Stimulated activated CD4-positive, alpha-beta T cell treated with anti-CD3 and anti-CD28 coated beads, Interleukin-12 subunit alpha, Interleukin-12 subunit beta, amount 100 ng/mL, for 48 hours (primary cell): ENCODE measurements at places on chromosomes 13 and 19.

DNA sequence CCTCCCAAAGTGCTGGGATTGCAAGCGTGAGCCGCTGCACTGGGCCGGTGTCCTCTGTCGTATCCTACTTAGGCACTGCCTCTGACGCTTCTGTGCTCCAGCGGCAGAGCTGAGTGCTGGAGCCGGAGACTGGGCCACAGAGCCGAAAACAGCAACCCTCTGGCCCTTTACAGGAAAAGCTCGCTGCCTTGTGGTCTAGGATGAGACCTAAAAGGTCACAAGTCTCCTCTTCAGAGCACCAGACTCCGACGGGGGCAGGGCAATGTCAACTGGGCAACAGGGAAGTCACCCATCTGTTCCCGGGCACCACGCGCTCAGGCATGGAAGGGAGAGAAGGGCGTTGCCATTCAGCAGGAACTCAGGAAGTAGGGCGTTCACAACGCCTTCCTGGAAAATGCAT is 91.7 kb downstream of the GADD45B start:
- DNase-seq, result no peak

GRCh38 chr13:107332188-107332587 is 764.3 kb upstream of the ARGLU1 start:
- DNase-seq, result no peak

GRCh38 chr13:78680115-78680561 is 21.2 kb upstream of the OBI1 start:
- DNase-seq, result no peak

- no peak for DNase-seq
These were observed 9.5 kb downstream of the SNRNP70 start for GRCh38 chr19:49094505-49095482.

DNA sequence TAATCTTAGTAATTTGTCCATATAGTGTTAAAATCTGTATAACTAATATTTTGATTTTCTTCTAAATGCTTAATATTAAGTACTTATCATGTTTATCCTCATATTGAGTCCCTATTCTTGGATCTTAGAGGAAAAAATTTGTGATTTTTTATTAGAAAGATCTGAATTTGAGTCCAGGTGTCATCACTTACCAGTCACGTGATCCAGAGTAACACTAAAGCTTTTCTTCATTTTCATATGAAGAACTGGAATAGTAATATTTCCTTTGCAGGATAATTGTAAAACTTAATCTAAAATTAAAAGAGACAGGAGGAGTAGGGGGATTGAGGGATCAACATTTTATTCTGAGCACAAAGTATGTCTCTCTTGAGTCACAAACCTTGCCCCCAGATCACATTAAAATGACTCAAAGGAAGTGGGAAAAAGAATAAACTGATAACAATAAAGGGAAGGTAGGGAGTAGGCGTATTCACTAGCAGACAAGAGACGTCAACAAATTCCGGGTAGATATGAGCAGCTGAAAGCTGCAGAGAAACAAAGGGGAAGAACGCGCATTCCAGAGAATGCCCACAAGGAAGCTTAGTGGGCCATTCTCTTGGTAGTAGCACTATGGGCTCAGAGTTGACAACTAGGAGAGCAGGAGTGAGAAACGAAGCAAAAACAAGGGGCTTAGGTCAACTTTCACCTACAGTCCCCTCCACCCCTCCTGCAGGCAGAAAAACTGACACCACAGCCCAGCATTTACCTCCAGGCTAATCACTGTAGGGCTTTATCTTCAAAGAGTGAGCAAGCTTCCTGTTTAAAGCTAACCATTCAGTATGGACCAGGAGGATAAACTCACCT is 123.1 kb downstream of the SPRY2 start:
- DNase-seq, result no peak

- DNase-seq, result no peak
These were observed 133.9 kb downstream of the DCT start for GRCh38 chr13:94345374-94346195.

- DNase-seq, result no peak
These were observed 77.9 kb downstream of the PTPRS start for GRCh38 chr19:5262721-5263120.

- no peak for DNase-seq
These were observed 1.2 kb downstream of the KLF2 start for GRCh38 chr19:16325641-16326400.

DNA sequence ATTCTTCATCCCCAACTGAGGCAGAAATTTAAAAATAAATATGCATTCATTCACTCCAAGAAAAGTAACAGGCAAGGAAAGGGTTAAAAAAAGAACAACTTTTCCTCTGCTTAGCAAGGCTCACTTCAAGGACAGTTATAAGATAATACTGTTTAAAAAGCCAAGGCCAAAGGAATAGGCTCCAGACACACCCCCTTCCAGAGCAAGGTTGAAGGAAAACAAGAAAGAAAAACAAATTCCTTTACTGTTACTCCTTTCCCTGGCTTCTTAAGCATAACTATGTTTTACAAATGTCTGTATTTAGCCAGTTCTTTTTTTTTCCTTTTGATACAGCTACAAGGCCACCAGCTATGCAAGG is 8.5 kb downstream of the SIGLEC11 start:
- no peak for DNase-seq

DNA sequence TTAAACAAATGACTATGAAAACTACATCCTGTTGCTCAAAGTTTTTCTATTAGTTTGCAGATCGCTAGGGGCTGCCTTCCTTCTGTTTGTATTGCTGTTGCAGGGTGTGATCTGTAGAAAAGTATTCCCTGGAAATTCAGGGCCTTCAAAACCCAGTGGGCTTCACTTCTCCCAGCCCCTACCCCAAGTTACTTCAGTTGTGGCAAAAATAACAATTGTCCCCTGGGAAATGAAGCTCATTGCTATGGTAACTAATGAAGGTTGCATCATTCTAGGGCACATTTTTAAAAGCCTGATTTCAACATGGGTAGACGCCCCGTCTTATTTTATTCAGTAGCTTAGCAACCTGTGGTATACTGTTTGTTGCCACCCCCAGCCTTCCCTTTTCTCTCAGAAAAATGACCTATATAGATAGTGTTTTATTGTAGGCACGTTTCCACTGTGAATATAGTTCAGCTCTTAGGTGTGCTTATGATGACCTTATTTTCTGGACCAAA is 60.9 kb downstream of the WDFY2 start:
- DNase-seq, result no peak

DNA sequence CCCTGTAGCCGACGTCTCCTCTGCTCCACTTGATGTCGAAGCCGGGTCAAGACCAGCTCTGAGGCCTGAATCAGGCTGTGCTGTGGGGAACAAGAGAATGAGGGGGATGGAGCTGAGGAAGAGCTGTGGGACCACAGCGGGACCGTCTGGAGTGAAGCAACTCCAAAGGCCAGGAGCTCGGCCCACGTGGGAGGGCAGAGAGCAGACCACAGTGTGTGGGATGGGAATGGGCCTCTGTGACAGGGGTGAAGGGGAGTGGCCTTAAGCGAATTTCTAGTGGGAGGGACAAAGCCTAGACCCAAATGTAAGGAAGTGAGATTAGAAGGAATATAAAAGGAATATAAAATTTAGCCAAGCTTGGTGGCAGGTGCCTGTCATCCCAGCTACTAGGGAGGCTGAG is 3.8 kb upstream of the SLC8A2 start:
- DNase-seq, result no peak

DNA sequence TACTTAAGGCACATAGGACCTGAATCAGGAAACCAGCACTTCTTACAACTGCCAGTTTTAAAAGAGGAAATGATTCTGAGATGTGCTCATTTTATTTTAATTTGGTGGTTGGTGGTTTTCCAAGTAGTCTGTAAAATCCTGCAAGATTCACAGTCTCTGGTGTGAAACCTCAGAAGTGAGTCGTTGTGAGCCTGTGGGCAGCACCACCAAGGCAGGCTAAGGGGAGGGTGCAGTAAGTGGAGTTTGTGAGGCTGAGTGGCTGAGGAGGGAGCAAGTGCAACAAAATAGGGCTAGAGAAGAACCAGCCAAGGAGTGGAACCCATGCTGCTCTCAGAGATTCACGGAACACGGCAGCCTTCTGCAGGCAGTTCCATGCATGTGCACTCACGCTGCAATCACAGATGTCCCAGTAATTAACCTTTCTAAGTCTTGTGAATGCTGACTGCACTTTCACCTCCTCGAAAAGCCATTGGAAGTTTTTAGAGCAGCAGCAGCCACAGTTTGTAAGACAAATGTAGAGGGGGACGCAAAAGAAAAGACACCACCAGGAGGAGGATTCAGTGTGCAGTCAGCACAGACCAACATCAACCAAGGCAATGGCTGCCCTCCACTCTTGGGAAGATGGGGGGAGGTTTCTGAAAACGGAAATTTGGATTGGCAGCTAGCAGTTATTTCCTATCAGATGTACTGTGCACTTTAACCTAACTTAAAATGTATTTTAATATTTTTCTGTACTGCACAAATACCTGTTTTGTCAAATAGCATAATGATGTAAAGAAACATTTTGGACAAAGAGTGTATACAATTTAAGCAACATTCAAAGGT is 44.9 kb downstream of the ESD start:
- peak; percentile 21 for DNase-seq

GRCh38 chr13:114140906-114141250 is 8.5 kb upstream of the RASA3 start:
- DNase-seq, result no peak

DNA sequence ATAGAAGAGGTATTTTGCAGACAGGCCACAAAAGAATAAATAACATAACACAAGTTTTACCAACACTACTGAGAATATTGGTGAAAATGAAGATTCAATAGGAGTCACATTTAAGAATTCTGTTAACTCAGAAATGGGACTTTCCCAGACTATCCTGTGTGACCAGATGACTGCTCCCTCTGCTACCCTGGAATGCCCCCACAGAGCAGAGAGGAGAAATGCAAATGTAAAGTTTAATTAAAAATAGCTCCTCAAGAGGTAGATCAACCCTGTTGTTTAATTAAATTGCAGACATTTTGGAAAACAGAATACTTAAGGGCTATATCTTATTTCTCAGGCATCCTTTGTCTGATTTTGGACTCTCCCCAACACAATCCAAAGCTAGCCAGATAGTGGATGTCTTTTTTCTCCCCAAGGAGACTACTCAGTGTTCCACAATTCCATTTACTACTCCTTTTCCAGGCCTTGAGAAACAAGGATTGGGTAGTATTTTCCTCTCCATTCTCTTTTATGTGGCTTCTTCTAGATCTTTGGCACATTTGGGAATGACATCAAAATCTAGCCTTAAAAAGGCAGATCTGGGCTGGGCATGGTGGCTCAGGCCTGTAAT is 104.7 kb upstream of the TSC22D1 start:
- no peak for DNase-seq

DNA sequence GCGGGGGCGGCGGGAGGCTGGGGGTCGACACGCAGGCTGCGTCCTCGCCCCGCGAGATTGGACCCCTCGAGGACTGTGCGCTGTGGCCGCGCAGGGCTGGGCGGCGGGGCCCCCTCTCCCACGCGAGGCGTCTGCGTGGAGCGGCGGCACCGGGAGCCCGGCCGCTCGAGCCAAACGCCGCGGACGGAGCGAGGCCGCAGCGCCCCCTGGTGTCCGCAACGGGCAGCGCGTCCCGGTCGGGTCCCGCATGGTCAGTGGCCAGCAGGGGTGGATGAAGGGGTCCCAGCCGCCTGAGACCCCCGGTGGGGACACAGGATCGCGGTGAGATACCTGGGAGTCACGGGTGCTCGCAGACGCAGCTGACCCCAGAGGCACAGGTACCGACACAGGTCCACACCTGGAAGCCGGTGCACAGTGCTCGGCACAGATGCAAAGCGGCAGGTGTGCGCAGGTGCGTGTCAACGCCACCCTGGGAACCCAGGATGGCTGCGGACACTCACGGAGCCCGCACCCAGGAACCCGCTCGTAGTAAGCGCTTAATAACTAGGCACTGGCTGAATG is 2.1 kb upstream of the CIRBP start:
- DNase-seq, result no peak

DNA sequence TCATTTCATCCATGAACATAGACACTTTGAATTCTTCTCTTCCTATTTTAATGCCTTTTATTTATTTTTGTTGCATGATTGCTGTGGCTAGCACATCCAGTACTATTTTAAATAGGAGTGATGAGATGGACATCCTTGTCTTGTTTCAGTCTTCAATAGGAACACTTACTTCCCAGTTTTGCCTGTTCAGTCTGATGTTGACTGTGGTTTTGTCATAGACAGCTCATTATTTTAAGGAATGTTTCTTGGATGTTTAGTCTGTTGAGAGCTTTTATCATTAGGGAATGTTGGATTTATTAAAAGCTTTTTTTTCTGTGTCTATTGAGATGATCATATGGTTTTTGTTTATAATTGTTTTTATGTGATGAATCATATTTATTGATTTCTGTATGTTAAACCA is 586.6 kb downstream of the SLITRK1 start:
- no peak for DNase-seq

DNA sequence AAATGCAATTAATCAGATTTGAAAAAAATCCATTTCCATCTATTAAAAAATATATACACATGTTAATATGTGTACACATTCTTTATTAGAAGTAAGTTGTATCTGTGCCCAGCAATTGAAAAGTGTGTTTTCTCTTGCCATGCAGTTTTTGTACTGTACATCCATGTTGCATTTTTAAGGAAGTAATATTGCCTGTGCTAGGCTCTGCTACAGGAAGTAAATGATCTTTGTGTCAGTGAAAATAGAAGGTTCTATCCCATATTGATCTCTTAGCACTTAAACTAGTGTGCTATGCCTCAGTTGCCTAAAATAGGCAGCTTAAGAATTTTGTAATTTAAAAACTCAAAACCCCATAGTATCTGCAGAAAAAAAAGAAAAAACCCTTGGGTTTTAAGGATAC is 122.5 kb downstream of the CDK8 start:
- DNase-seq, result no peak

DNA sequence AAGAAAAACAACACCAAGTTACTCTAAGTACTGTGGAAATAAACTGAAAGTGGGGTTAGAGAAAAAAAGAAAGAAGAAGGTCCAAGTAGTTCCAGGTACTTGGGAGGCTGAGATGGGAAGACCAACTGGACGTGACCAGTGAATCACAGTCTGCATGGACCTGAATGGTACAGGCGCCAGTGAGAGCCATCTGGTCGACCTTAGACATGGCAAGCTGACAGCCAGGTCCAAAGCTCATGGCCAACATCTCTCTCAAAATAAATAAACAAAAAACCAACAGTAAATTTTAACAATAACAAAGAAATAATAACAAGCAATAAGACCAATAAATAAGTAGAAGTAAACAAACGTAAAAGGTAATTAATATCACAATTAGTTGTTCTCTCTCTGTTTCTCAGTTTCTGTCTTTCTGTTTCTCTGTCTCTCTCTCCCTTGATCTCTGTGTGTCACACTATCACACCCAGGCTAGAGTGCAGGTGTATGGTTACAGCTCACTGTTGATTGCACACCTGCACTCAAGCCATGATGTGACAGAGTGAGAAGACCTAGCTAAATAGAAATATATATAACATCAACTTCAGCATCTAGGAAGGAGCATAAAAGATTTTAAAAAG is 31.6 kb upstream of the ZNF724 start:
- no peak for DNase-seq

GRCh38 chr19:16590876-16591802 is 18.9 kb upstream of the SLC35E1 start:
- DNase-seq, result no peak

- DNase-seq, result no peak
These were observed 22.7 kb upstream of the SERP2 start for GRCh38 chr13:44350775-44351504.

DNA sequence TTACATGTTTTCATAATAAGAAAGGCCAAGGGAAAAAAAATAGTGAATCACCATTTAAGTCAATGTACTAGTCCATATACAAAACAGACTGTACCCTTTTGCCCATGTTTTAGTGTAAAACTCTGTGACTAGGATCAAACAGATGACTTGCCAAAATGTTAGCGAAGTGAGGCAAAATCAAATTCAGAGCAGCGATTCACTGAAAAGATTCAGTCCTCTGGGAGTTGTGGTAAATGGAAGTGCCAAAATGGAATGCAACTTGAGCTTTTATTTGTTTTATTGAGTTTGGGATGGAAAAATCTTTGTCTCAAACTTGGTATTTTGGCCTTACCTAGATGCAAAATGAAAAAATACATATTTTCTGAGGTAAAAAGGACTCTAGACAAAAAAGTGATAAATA is 9.1 kb downstream of the CDADC1 start:
- no peak for DNase-seq
